ENCODE measurements at places on chromosomes 3 and 15.
A peak's percentile ranks its signal among the peaks of the same experiment; 100 is the strongest.

DNA sequence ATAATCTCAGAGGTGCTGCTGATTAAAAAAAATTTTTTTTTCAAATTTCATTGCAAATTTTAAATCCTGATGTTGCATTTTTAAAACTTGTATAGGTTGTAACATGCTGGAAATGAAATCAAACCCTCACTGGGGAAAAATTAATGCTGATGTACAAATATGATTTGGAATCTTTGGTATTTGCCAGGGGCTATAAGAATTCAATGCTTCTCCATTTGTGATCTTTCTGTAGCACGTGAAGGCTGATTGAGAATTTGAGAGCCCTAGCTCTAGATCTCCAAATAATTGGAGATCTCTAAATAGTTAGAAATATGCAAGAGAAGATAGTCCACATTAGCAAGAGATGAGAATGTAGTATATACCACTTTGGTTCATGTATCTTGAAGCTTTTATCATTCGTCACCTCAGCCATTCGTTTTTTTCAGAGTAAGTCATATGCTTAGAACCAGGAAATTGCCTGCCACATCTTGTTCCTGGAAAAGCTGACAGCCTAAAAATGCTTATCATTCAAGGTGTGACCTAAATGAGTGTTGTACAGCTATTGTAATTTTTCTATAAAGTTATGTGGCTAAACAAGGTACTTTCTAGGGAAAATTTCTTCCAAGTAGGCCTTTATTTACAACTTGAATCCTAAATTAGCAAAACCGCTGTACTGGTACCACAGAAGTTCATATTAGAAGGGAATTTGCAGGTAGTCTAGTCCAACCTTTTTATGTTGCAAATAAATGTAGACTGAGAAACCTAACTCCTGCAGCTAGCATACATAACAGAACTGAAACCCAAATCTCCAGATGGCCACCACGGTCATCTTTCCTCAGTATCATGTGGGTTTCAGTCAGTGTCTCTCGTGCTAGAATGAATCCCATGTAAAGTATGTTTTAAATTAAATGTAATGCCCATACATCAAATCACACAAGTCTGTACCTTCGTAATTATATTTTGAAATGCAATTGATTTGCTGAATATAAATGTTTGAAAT is 48.5 kb downstream of the FNDC3B start:
- no peak for DNase-seq

- no peak for DNase-seq
These were observed 94.0 kb downstream of the ARPP21 start for GRCh38 chr3:35733341-35733740.

- peak; percentile 54 for DNase-seq
These were observed 46.3 kb downstream of the GPR171 start for GRCh38 chr3:151156618-151157216.

DNA sequence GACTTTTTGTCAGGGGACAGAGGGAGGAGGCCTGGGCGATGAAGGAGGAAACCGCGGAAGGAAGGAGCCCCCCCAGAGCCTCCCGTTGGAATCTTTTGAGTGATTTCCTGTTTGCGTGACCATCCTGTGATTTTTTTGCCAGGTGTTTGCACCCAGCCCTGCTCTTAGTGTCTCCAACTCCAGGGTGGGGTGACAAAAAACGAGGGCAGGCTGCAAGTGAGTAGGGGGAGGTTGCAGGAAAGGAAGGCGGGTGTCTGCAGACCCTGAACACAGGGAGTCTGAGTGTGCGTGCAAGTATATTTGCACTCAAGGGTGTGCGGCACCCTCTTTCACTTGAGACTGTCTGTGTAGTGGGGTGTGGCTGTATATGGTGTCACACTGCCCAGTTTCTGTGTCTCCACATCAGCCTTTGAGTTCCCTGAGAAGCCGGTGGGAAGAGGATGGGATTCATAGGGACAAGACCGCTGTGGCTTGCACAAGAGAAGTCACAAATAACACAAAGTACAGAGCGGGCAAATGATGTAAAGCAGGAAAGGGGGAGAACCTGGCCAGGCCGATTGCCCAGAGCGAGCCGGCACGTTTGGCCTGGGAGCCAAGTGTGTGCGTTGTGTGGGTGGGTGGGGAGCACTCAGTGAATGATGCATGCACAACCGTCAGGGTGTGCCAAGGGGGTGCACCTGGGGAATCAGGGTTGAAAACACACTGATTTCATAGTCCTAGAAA is 6.6 kb downstream of the ISLR2 start:
- no peak for DNase-seq

- DNase-seq = no peak
These were observed 112.3 kb downstream of the ADAMTS17 start for GRCh38 chr15:100229181-100230163.

GRCh38 chr3:90036939-90037469 is 929.6 kb downstream of the EPHA3 start:
- no peak for DNase-seq

DNA sequence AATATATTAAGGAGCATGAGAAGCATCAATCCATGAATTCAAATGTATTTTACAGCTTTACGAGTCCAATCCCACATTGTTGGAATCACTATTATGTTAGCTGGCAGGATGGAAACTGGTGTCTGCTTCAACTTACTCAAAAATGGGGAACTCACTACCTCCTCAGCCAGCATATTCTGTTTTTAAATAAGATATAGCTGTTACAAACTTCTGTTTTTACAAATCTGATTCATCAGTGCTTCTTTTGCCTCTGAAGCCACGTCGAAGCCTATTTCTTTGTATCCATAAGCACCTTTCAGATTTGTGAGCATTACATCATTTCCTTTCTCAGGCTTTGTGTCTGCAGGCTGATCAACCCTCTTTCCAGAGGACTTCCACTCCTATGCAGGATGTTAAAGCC is 105.9 kb downstream of the TPRG1 start:
- DNase-seq = peak; percentile 49

DNA sequence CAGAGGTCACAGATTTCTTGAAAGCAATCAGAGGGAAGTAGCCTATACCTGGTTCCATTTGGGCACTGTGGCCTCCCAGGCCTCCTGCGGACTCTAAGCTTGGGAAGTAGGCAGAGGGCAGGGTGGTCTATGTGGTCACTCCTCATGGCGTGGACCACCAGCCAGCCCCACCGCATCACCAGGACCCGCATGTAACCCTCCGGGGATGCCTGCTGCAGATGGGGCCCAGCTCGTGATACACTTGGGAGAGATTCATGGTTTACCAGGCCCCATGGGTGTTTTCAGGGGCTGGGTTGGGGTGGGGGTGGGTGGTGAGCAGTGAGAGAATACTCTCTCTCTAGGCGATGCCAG is 123.7 kb downstream of the ASB7 start:
- DNase-seq = no peak

DNA sequence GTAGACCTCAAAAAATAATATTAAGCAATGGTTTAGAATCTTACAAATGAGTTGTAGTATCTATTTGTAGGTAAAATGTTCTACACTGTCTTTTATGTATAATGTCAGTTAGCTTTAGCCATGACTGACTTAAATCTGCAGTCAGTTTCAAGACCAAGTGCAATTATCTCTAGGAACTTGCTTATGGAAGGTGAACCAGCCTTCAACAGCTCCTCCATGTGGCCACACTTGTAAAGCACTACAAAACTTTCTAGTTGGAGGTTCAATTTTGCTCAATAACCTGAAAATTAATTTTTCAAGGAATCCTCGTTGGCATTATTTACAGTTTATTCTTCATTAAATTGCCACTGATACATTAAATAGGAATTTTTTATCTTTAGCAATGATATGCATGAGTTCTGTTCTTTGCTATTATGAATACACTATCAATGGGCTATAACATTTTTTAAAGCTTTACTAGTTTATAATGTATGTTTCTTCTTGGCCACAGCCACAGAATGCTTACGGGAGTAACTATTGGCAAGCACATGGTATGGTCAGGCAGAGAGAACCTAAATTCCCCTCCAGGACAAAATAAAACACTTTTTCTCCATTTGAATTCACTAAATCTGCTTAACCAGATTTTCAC is 315.3 kb upstream of the UBE2E2 start:
- peak; percentile 2 for DNase-seq

- peak; percentile 39 for DNase-seq
These were observed 1435.2 kb upstream of the CADM2 start for GRCh38 chr3:83523470-83524073.

DNA sequence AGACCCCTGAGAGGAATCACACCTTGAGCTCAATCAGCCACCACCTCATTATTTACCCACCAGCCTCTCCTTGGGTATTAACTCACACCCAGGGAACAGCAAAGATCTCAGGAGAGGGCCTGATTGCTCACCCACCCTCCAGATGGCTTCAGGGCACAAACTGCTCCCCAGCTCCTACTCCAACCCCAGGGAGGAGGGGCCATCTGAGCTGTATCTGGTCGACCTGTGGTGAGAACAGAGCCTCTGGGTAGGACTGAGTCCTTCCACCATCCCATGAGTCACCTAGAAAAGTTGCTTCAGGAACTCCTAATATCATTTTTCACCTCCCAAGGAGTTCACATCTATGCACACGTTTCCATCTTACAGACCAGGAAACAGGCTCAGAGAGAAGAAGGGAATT is 44.8 kb upstream of the HES1 start:
- DNase-seq = peak; percentile 91

- peak; percentile 41 for DNase-seq
These were observed 393.7 kb upstream of the C2CD4B start for GRCh38 chr15:62558640-62559380.

DNA sequence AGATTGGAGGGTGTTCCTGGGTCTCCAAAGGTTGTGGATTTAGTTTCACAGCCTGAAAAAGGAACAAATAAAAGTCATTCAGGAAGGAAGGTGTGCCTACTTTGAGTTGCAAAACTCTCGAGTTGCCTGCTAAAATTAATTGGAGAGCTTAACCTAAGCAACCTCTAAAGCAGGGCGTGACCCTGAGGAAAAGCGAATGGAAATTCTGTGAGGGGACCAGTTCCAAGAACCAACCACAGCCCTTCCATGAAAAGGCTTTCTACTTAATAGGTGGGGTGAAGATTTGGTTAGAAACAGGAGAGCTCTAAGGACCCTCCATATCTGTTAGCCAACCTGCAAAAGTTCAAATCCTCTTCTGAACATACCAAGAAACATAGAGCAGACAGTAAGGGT is 1.5 kb downstream of the CD80 start:
- no peak for DNase-seq

DNA sequence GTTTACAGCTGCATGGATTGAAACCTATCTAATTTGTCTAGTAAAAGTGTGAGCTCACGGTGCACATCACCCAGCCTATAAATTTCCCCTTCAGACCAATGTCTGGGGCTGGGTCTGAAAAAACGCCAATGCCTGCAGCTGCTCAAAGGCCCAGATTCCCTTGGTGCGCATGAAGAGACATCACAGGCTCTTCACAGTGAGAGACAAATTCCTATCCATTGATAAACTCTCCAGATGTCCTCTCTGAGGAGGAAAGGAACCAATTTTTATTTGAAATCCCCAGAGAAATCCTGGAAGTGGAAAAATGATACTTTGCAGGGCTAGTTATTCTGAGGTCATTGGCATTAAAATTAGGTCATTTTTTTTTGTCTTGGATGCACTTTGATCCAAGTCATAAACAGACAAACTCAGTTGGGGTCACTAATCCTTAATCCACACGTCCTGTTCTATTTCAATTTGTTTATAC is 360.5 kb downstream of the EPHA3 start:
- DNase-seq = no peak

DNA sequence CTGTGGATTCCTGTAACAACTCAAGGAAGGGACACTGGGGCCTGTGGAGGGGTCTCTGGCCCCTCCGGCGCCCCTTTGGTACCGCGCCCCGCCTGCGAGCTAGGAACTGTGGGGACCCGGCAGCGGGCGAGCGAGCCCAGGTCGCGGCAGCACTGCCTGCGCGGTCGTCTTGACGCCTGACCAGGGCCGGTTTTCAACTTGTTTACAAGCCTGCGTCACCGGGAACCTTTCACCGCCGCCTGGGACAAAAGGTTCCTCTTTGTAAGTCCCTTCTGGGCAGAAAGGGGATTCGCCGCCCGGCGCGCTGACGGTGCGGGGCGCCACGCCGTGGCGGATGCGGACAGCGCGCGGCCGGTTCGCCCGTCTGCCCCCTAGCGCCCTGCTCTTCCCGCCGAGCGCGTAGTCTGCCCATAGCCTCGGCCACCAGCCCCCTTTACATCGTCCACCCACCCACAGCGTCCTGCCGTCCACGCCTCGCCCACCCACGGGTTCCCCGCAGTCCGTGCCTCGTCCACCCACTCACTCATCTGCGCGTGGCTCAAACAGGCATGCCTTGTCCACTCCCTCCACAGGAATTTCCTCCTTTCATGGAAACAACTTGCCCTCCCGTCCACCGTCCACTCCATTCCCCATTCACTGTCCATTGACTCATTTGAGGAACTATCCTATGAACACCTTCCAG is 5.5 kb upstream of the CFAP100 start:
- DNase-seq = peak; percentile 71

- no peak for DNase-seq
These were observed 35.2 kb downstream of the NR1I2 start for GRCh38 chr3:119817071-119817470.

DNA sequence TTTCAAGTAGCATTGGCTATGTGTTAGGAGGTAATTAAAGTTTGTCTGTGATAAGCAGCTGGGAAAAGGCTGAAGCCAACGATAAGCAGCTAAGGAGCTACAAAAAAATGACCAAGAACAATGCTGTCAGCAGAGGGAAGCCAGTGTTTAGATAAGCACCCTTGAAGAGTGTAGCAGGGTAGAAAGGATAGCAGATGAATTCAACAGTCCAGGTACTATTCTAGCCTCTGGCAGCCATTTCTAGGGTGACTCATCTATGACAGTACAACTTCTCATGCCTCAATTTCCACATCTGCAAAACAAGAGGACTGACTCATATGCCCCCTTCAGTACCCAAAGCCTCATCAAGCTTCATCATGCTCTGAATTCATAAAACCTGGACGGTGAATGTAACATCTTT is 617.6 kb upstream of the UBE2E2 start:
- DNase-seq = peak; percentile 43

GRCh38 chr3:31008994-31009393 is 114.5 kb upstream of the GADL1 start:
- no peak for DNase-seq

GRCh38 chr3:55128225-55128823 is 200.5 kb upstream of the LRTM1 start:
- DNase-seq = peak; percentile 94

DNA sequence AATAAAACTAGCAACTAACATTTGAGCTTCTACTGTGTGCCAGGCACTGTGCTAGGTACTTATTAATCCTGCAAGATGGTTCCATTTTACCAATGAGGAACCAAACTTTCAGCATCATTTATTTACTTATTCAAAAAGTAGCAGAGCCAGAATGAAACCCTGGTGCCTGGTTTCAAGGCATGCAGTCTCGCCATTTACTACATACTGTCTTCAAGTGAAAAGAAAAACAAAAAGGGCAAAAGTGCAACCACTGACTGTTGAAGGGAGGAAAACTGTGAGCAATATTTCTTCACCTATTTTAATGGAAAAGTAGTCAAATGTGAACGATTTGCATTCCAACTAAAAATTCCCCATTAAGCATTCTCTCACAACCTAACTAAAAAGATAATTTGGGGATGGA is 8.7 kb downstream of the DCUN1D1 start:
- DNase-seq = no peak

All from fibroblast of skin of right quadriceps (primary cell).